ENCODE measurements at places on chromosomes 5 and 9. TPM values are rescaled to one million over a fixed set of nuclear protein-coding genes. Genes with fewer than 3 reads are reported as not detected.

- no peaks in the 10 kb centered on the region for H3K36me3 ChIP-seq
- peaks cover 4% of the 10 kb centered on the region for H3K27me3 ChIP-seq
These were observed 407.6 kb downstream of the DNAH5 start for GRCh38 chr5:13536933-13537332.

ENG gene
- 8.1 TPM for total RNA-seq

DNA sequence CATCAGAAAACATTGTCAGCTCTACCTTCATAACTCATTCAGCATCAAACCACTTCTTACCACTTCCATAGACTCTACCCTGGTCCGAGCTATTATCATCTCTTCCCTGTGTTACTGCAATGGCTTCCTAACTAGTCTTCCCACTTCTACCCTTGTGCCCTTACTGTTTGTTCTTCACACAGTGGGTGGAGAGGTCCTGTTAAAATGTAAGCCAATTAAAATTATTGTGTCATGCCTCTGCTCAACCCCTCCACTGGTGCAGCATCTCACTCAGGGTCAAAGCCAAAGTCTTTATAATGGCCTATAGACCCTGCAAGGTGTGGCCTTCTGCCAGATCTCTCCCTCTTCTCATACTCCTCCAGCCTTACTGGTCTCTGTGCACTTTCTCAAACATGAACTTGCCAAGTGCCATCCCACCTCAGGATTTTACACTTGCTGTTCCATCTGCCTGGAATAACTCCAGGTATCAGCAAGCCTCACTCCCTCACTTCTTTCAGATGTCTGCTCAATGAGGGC, 22.8 kb upstream of the ARAP3 start:
- H3K27me3 ChIP-seq, result peaks cover 25% of the 10 kb centered on the region
- no peak for DNase-seq
- H3K4me1 ChIP-seq, result peaks cover 18% of the 10 kb centered on the region
- no peak overlapping the region for H3K27ac ChIP-seq
- no peaks in the 10 kb centered on the region for H3K36me3 ChIP-seq

INPP5E gene
- 24.6 TPM for total RNA-seq

DNA sequence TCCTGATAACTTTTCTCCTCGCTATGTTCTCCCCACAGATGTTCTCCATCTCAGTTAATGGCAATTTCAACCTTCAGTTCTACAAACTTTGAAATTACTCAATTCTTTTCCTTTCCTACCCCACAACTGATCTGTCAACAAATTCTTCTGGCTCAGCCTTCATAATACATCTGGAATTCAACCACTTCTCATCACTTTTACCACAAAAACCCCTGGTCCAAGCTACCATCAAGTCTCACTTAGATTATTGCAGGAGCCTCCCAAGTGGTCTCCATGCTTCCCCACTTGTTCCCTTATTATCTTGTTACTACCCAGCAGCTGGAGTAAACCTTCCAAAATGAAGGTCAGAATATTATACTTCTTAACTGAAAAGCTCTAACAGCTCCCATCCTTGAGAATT, 110.1 kb downstream of the FBN2 start:
- H3K27me3 ChIP-seq, result no peaks in the 10 kb centered on the region
- peaks cover 20% of the 10 kb centered on the region for H3K36me3 ChIP-seq
- H3K4me1 ChIP-seq, result peaks cover 34% of the 10 kb centered on the region
- no peak for DNase-seq
- no peak overlapping the region for H3K4me3 ChIP-seq

GRCh38 chr5:72138943-72139521, 31.8 kb downstream of the MAP1B start:
- H3K4me3 ChIP-seq, result no peak overlapping the region
- no peak for DNase-seq
- no peak overlapping the region for H3K27ac ChIP-seq
- no peaks in the 10 kb centered on the region for H3K27me3 ChIP-seq
- H3K4me1 ChIP-seq, result peaks cover 37% of the 10 kb centered on the region

GRCh38 chr5:116476897-116477537, 97.6 kb downstream of the SEMA6A start:
- H3K4me1 ChIP-seq, result peaks cover 5% of the 10 kb centered on the region
- H3K4me3 ChIP-seq, result no peak overlapping the region
- H3K36me3 ChIP-seq, result peaks cover 75% of the 10 kb centered on the region
- H3K27ac ChIP-seq, result no peak overlapping the region

DNA sequence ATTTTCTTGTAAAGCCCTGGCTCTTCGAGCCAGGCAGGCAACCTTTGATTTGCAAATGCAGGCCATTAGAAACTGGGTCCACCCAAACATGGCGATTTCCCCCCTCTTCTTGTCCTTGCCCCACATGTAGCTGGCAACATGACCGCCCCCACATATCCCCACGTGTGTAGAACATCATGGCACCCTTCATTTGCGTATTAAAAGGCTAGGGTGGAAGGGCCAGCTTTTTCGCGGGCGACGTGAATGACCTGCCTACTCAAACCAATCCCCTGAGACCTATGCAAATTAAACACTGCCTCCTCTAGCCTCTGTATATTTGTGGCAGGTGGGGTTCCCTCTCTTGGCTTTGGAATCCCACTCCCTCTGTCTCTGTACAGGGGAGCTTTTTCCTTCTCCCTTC, 107.0 kb upstream of the CLINT1 start:
- DNase-seq, result no peak
- H3K4me1 ChIP-seq, result peaks cover 27% of the 10 kb centered on the region
- no peak overlapping the region for H3K27ac ChIP-seq

DNA sequence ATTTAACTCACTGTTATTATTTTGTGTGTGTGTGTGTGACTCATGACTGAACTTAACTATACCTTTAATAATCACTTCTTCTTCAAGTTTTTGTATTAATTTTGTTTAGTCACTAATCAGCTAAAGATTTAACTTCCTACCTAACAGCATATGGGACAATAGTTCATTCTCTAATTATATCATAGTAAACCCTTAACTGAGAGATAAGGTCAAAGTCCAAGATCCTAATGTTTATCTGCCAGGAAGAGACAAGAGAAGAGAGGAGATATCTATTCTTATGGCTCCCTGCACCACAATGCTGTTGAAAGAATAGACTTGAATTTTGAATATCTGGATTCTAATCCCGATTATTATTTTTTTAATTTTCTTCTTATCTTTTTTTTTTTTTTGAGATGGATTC, 28.1 kb downstream of the FREM1 start:
- H3K4me1 ChIP-seq, result peaks cover 9% of the 10 kb centered on the region
- no peak for DNase-seq
- no peak overlapping the region for H3K27ac ChIP-seq
- peaks cover 14% of the 10 kb centered on the region for H3K36me3 ChIP-seq
- H3K27me3 ChIP-seq, result no peaks in the 10 kb centered on the region

BAAT gene
- total RNA-seq, result 0.07 TPM

GRCh38 chr5:73188764-73189531, 16.0 kb downstream of the TMEM174 start:
- peaks cover 6% of the 10 kb centered on the region for H3K36me3 ChIP-seq
- H3K27ac ChIP-seq, result no peak overlapping the region
- no peaks in the 10 kb centered on the region for H3K27me3 ChIP-seq
- DNase-seq, result no peak
- peaks cover 2% of the 10 kb centered on the region for H3K4me1 ChIP-seq

DNA sequence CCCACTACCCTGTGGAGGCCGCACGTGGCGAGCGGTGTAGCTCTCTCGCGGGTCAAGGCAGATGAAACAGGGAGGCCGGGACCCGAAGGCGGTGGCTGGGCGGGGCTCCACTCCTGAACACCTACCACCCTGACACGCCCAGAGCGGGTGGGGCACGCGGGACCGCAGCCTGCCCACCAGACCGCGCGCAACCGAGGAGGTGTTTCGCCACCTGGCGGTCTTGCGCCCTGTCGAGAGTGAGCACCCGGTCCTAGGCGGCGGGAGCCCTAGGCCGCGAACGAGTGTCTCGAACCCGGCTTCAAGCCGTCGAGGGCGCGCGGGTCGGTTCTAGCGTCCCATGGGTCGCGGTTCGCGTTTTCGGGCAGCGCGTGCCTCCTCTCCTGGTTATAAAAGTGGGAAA, 2.2 kb upstream of the EXOSC3 start:
- DNase-seq, result no peak
- H3K4me1 ChIP-seq, result peaks cover 19% of the 10 kb centered on the region
- H3K27ac ChIP-seq, result no peak overlapping the region
- peaks cover 8% of the 10 kb centered on the region for H3K36me3 ChIP-seq
- no peaks in the 10 kb centered on the region for H3K27me3 ChIP-seq

DNA sequence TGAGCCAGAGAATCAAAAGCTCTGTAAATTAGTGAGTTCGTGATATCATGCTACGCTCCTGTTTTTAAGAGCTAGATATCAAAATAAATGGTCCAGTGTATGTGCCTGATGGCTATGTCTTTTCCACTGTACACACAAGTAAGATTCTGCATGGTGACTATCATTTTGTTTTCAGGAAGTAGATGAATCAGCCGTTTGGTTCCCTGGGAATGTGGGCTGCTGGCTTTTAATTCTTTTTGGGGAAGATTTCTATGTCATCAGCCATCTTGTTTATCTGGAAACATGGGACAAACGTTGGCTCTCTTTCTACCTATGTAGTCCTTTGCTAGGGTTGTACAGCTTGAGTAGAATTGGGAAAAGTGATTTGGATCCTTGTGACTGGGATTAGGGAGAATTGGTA, 126.7 kb downstream of the GRIA1 start:
- no peaks in the 10 kb centered on the region for H3K27me3 ChIP-seq
- peaks cover 16% of the 10 kb centered on the region for H3K4me1 ChIP-seq
- no peak for DNase-seq

DNA sequence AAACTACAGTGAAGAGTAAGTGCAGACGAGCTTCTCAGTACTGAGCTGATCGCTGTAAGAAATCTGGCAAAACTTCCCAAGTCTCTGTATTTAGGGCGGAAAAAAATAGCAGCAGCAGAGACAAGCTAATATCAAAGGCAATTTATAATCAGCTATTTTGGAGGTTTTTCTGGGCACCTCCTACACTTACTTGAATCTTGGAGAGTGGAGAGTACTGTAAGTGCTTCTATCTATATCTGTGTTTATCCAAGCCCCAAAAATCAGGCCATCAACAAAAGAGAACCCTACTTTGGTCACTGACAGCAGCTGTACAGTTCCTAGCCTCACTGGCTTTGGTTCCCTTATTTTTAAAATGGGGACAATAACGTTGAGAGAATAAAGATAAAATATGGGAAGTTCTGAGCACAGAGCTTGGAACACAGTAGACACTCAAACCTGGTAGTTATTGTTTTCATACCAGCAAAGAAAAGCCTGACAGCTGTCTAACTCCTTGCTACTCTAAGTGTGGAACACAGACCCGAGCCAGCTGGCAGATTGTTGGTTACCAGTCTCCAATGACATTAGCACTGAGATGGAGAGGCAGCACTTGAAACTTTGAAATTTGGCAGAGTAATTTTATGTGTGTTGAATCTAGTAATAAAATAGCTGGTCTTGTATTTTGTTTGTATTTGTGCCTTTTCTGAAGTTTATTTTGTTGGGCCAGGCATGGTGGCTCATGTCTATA, 96.0 kb upstream of the SLC28A3 start:
- no peak for DNase-seq
- H3K27me3 ChIP-seq, result no peaks in the 10 kb centered on the region
- H3K36me3 ChIP-seq, result no peaks in the 10 kb centered on the region
- H3K27ac ChIP-seq, result peak overlapping the region; percentile 77
- peaks cover 11% of the 10 kb centered on the region for H3K4me1 ChIP-seq

DNA sequence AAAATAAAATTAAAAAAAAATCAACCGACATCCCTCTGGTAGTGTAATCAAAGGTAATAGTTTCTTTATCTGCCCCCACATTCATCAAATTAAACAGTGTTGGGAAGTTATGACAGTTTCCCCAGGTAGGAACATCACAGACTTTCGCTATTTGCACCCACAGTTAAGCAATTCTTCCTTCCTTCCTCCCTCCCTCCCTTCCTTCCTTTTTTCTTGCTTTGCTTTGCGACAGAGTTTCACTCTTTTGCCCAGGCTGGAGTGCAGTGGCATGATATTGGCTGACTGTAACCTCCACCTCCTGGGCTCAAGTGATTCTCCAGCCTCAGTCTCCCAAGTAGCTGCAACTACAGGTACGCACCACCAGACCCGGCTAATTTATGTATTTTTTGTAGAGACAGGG, 10.8 kb upstream of the BICD2 start:
- no peak for DNase-seq
- H3K36me3 ChIP-seq, result no peaks in the 10 kb centered on the region

GRCh38 chr5:171648279-171649074, 137.1 kb upstream of the SMIM23 start:
- no peak overlapping the region for H3K27ac ChIP-seq
- peaks cover 10% of the 10 kb centered on the region for H3K27me3 ChIP-seq
- peaks cover 24% of the 10 kb centered on the region for H3K4me1 ChIP-seq
- peaks cover 1% of the 10 kb centered on the region for H3K36me3 ChIP-seq
- no peak for DNase-seq

GRCh38 chr9:89929673-89930480, 325.1 kb downstream of the GADD45G start:
- H3K4me1 ChIP-seq, result peaks cover 17% of the 10 kb centered on the region
- H3K27me3 ChIP-seq, result peaks cover 2% of the 10 kb centered on the region
- no peak for DNase-seq
- no peak overlapping the region for H3K27ac ChIP-seq
- no peak overlapping the region for H3K4me3 ChIP-seq
- no peaks in the 10 kb centered on the region for H3K36me3 ChIP-seq

DNA sequence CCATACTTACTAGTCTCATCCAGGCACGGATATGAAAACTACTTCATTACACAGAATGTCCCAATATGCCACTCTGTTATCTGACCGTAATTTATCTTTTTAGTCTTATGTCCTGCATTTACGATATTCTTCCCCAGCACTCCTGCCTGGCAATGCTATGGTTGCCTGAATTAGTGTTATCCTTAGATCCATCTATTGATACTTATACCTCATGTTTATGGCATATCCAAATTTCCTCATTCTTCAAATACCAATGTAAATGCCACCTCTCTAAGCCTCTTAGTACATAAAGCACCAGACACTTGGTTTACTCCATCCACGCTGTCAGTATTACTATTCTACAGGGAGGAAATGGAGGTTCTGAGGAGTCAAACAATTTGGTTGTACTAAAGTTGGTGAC, 507.8 kb upstream of the NMUR2 start:
- H3K36me3 ChIP-seq, result no peaks in the 10 kb centered on the region
- no peaks in the 10 kb centered on the region for H3K4me1 ChIP-seq
- H3K4me3 ChIP-seq, result no peak overlapping the region
- DNase-seq, result no peak

DNA sequence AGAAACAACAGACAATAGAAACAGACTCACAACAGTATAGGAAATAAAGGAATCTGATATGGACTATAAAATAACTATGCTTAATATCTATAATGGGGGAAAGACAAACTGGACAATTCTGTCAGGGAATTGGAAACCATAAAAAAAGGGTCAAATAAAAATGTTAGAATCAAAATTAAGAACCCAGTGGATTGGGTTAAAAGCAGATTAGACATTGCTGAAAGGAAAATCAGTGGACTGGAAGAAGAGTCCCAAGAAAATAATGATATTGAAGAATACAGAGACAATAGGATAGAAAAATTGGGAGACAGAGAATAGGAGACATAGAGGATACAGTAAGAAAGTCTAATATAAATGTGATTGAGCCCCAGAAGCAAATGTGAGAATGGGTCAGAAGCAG, 199.2 kb downstream of the PBX3 start:
- no peak overlapping the region for H3K27ac ChIP-seq
- no peak overlapping the region for H3K4me3 ChIP-seq
- no peaks in the 10 kb centered on the region for H3K27me3 ChIP-seq
- no peaks in the 10 kb centered on the region for H3K4me1 ChIP-seq
- DNase-seq, result no peak
